ENCODE measurements at places on chromosomes 1 and 21. TPM values are rescaled to one million over a fixed set of nuclear protein-coding genes. Genes with fewer than 3 reads are reported as not detected.

The KCNJ9 gene
- total RNA-seq, result not detected

The PLA2G2F gene
- not detected for total RNA-seq

The EPHA2 gene
- total RNA-seq, result 0.33 TPM

The NCMAP gene
- 0.07 TPM for total RNA-seq

The LRRC71 gene
- not detected for total RNA-seq

The NFIA gene
- 7.1 TPM for total RNA-seq

The HCN3 gene
- total RNA-seq, result 1.9 TPM

The RIIAD1 gene
- total RNA-seq, result not detected

The C1orf185 gene
- not detected for total RNA-seq

The NFASC gene
- 0.24 TPM for total RNA-seq

The KCNN3 gene
- 0.14 TPM for total RNA-seq

The CFHR3 gene
- not detected for total RNA-seq

The LAPTM5 gene
- total RNA-seq, result 196 TPM

The CD101 gene
- 0.19 TPM for total RNA-seq

The C1QC gene
- not detected for total RNA-seq

The CRP gene
- total RNA-seq, result not detected

The RER1 gene
- 154 TPM for total RNA-seq

The RHD gene
- not detected for total RNA-seq

The CD52 gene
- total RNA-seq, result 261 TPM

The FAM163A gene
- not detected for total RNA-seq

The ATXN7L2 gene
- total RNA-seq, result 10.7 TPM

The MMP23B gene
- 1.1 TPM for total RNA-seq

The PPP1R8 gene
- 43.8 TPM for total RNA-seq

The PIGK gene
- total RNA-seq, result 23.9 TPM

The LCE6A gene
- total RNA-seq, result not detected

The DMRTA2 gene
- total RNA-seq, result not detected

The SF3B4 gene
- total RNA-seq, result 75.7 TPM

The AZIN2 gene
- 2.5 TPM for total RNA-seq

The RALGPS2 gene
- 3.3 TPM for total RNA-seq

The B3GALT5 gene
- total RNA-seq, result not detected

The HMCN1 gene
- total RNA-seq, result not detected

The FAF1 gene
- 77.0 TPM for total RNA-seq

The DMRTB1 gene
- total RNA-seq, result not detected

The CD1C gene
- not detected for total RNA-seq

The S100A12 gene
- not detected for total RNA-seq

The KRTAP13-2 gene
- total RNA-seq, result not detected

The KCNE1 gene
- 0.21 TPM for total RNA-seq

The SLC22A15 gene
- total RNA-seq, result 0.69 TPM

The CORT gene
- total RNA-seq, result not detected

The ZBTB21 gene
- total RNA-seq, result 23.6 TPM

The CD247 gene
- total RNA-seq, result 105 TPM

The LRRC3 gene
- total RNA-seq, result 2.8 TPM

The MAP3K21 gene
- 5.5 TPM for total RNA-seq

The TACSTD2 gene
- not detected for total RNA-seq

The ETV3L gene
- total RNA-seq, result not detected

The TNFRSF1B gene
- 201 TPM for total RNA-seq

The CCDC181 gene
- total RNA-seq, result not detected

The CAMSAP2 gene
- total RNA-seq, result 3.0 TPM

The CRNN gene
- not detected for total RNA-seq

The KRTAP8-1 gene
- not detected for total RNA-seq

Data from activated CD4-positive, alpha-beta memory T cell treated with anti-CD3 and anti-CD28 coated beads for 36 hours (primary cell).